ENCODE measurements at places on chromosomes 1 and 21.

GRCh38 chr1:208691012-208691411, 446.8 kb upstream of the PLXNA2 start:
- no peaks in the 10 kb centered on the region for H3K4me1 ChIP-seq
- H3K36me3 ChIP-seq = no peaks in the 10 kb centered on the region
- DNase-seq = no peak
- H3K27me3 ChIP-seq = no peaks in the 10 kb centered on the region
- H3K27ac ChIP-seq = no peak overlapping the region

- H3K27ac ChIP-seq = no peak overlapping the region
- no peaks in the 10 kb centered on the region for H3K4me1 ChIP-seq
- H3K36me3 ChIP-seq = no peaks in the 10 kb centered on the region
- DNase-seq = no peak
- H3K4me3 ChIP-seq = no peak overlapping the region
- H3K27me3 ChIP-seq = no peaks in the 10 kb centered on the region
Observed at GRCh38 chr1:230194525-230194924, 127.5 kb downstream of the GALNT2 start.

- DNase-seq = no peak
- no peaks in the 10 kb centered on the region for H3K36me3 ChIP-seq
- H3K4me3 ChIP-seq = no peak overlapping the region
- peaks cover 3% of the 10 kb centered on the region for H3K4me1 ChIP-seq
- H3K27me3 ChIP-seq = no peaks in the 10 kb centered on the region
- H3K27ac ChIP-seq = no peak overlapping the region
Observed at GRCh38 chr1:36542024-36542961, 59.6 kb upstream of the CSF3R start.

DNA sequence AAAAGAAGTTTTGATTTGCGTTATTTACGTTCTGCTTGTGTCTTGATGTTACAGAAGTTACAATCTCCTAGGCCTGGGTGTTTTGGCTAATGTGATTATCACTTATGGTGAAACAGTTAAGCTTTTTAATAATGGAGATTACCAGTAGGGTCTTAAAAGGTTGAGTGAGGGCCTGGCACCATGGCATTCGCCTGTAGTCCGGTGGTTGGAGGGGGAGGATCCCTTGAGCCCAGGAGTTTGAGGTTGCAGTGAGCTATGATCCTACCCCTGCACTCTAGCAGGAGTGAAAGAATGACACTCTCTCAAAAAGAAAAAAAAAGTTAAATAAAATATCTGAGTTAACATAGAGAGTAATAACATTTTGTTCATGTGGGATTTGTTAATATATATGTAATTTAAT, 8.8 kb upstream of the SPEN start:
- DNase-seq = no peak
- no peak overlapping the region for H3K4me3 ChIP-seq
- H3K36me3 ChIP-seq = no peaks in the 10 kb centered on the region
- H3K27me3 ChIP-seq = no peaks in the 10 kb centered on the region
- no peak overlapping the region for H3K27ac ChIP-seq

- H3K27me3 ChIP-seq = no peaks in the 10 kb centered on the region
- H3K4me1 ChIP-seq = peaks cover 27% of the 10 kb centered on the region
- peak overlapping the region; percentile 26 for H3K27ac ChIP-seq
- H3K4me3 ChIP-seq = no peak overlapping the region
- no peaks in the 10 kb centered on the region for H3K36me3 ChIP-seq
- DNase-seq = no peak
Observed at GRCh38 chr1:16164213-16165072, 8.6 kb upstream of the EPHA2 start.

GRCh38 chr1:77536813-77537212, 145.6 kb downstream of the ZZZ3 start:
- no peaks in the 10 kb centered on the region for H3K27me3 ChIP-seq
- H3K4me3 ChIP-seq = no peak overlapping the region
- peaks cover 7% of the 10 kb centered on the region for H3K4me1 ChIP-seq
- H3K36me3 ChIP-seq = no peaks in the 10 kb centered on the region
- no peak overlapping the region for H3K27ac ChIP-seq

- peaks cover 76% of the 10 kb centered on the region for H3K36me3 ChIP-seq
- H3K27me3 ChIP-seq = no peaks in the 10 kb centered on the region
- no peak overlapping the region for H3K27ac ChIP-seq
- DNase-seq = no peak
- H3K4me1 ChIP-seq = peaks cover 3% of the 10 kb centered on the region
Observed at GRCh38 chr1:27333717-27334279, 8.0 kb upstream of the SYTL1 start.

DNA sequence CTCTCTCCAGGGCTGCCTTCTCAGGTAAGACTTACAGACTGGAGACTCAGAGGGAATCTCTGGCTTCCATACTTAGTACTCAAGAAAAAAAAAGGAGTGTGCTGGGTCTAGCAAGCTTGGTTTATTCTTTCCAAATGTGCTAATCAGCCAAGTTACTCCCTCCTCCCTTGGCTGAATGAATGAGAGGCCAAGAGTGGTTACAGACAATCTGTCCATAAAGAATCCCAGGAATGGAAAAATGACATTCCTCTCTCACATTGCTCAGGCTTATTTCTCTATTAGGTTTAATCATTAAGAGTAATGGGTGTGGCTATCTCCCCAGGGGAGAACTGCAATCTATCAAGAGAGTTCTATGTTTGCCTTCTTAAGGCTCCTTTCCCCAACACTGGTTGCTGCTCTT, 547.3 kb upstream of the PLXNA2 start:
- no peaks in the 10 kb centered on the region for H3K36me3 ChIP-seq
- no peak overlapping the region for H3K27ac ChIP-seq
- peaks cover 2% of the 10 kb centered on the region for H3K4me1 ChIP-seq
- H3K4me3 ChIP-seq = no peak overlapping the region
- H3K27me3 ChIP-seq = no peaks in the 10 kb centered on the region

GRCh38 chr1:156086256-156086662, 4.0 kb upstream of the MEX3A start:
- H3K36me3 ChIP-seq = peaks cover 5% of the 10 kb centered on the region
- H3K27ac ChIP-seq = peak overlapping the region; percentile 49
- H3K4me1 ChIP-seq = peaks cover 28% of the 10 kb centered on the region

DNA sequence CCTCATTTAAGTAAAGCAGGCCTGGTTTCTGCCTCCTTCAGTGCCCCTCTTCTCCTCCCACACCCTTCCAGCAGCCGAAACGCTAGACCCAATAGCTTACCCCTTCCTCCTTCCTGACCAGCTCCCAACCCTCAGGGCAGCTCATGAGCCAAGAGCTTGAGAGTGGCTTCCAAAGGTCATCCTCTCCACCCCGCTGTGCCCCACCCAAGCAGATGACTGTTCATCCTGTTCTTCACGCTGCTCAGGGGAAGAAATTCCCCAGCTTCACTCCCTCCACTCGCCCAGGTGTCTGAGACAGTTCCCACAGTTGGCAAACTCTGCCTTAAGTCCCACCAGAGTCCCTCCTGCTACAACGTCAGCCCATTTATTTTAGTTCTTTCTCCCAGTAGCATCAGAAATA, 23.4 kb downstream of the ARHGEF19 start:
- DNase-seq = no peak
- no peak overlapping the region for H3K27ac ChIP-seq

GRCh38 chr1:65310078-65310587, 790 bp downstream of the DNAJC6 start:
- H3K4me1 ChIP-seq = peaks cover 3% of the 10 kb centered on the region
- peak overlapping the region; percentile 20 for H3K4me3 ChIP-seq
- peak overlapping the region; percentile 59 for H3K27ac ChIP-seq
- no peak for DNase-seq

DNA sequence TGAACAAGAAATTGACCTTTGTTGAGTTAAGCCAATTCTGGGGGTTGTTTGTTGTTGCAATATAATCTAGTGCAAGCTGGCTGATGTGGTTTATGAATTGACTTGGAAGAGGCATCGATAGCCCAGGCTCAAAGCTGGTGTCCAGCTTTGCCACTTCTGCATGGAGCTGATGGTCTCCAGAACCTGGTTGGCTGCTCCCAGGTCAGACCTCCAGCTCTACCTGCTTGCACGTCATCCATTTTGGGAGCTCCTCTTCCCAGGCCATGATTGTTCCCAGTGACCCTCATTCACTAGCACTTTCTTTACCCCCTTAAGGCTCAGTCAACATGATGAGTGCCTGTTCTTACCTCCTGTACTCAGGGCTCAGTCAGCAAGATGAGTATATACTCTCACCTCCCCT, 5.8 kb upstream of the AJAP1 start:
- no peak overlapping the region for H3K27ac ChIP-seq
- H3K27me3 ChIP-seq = peaks cover 10% of the 10 kb centered on the region
- no peak for DNase-seq
- no peak overlapping the region for H3K4me3 ChIP-seq

DNA sequence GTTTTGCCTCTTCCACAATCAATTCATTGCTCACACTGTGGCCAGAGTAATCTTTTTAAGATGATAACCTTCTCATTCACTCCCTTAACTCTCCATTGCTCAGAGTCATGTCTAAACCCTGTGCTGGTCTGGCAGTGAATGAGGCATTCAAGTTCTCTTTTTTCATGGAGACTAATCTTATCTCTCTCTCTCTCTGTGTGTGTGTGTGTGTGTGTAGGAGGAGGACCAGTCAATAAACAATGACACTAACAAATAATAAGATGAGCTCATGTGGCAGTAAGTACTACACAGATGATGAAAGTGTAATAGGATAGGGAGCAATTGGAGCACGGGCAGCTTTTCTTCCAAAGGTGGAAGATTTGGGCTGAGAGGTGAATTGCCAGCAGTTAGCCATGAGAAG, 122.0 kb upstream of the B3GALT2 start:
- H3K27me3 ChIP-seq = no peaks in the 10 kb centered on the region
- no peaks in the 10 kb centered on the region for H3K36me3 ChIP-seq
- no peaks in the 10 kb centered on the region for H3K4me1 ChIP-seq
- DNase-seq = no peak
- no peak overlapping the region for H3K4me3 ChIP-seq
- H3K27ac ChIP-seq = no peak overlapping the region

- H3K36me3 ChIP-seq = no peaks in the 10 kb centered on the region
- no peaks in the 10 kb centered on the region for H3K27me3 ChIP-seq
- H3K4me1 ChIP-seq = peaks cover 9% of the 10 kb centered on the region
- H3K27ac ChIP-seq = no peak overlapping the region
- H3K4me3 ChIP-seq = no peak overlapping the region
- DNase-seq = no peak
Observed at GRCh38 chr1:170583186-170583585, 51.2 kb downstream of the GORAB start.

Data from neuronal stem cell (in vitro differentiated cells).